Stimulated activated CD8-positive, alpha-beta memory T cell treated with anti-CD3 and anti-CD28 coated beads, Interleukin-4, amount 100 ng/mL, for 4 hours (primary cell): ENCODE measurements at places on chromosomes 16 and 17.

- DNase-seq, result no peak
Observed at GRCh38 chr17:34581446-34582184, 2.2 kb downstream of the TMEM132E start.

DNA sequence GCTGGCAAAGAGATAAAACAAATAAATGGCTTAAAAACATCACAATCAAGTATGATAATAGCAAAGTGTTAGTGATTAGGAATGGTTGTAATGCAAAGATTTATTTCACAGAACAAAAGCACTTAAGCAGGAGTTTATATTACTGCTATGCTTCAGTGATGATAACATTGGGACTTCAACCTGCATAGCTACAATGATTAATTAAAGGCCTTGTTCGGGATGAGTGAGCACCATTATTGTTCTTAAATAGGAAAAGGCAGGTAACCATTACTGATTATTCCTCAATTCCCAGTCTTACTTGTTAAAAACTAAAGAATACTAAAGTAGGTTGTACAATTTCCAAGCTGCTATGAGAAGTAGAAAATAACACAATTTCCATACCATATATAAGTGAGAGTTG lies 1247.5 kb upstream of the CDH8 start:
- DNase-seq, result no peak

DNA sequence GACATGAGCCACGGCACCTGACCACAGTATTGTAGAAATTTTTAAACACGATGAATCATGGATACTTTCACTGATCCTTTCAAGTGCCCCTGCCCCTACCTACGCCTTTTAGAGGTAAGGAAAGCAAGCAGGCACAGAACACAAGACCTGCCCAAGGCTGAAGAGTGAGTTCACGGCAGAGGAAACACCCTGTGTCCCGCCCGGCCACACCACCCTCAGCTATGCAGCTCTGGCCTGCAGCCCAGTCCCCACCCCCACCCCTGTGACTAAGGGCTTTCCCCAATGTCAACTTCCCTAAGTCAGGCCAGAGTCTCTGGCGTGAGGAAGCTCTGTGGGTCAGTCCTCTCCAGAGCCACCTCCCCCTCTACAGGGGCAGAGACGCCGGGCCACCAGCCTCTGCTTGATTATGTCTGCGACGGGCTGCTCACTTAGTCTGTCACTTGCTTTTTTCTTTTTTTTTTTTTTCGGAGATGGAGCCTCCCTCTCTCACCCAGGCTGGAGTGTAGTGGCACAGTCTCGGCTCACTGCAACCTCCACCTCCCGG lies 8.4 kb downstream of the SLC16A5 start:
- no peak for DNase-seq

DNA sequence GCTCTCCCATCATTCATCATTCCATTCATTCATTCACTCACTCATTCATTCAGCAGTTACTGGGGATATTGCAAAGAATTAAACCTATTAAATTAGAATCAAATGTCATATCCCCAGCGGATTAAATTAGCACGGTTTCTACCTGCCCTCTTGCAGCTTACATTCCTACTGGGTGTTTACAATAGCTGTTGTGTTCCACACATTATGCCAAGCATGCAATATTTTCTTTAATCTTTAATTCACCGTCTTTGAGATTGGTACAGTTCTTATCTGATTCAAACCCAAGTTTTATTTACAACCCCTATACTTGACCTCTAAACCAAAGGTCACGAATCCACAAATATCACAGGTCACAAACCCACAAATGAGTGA lies 727 bp upstream of the USP31 start:
- no peak for DNase-seq

DNA sequence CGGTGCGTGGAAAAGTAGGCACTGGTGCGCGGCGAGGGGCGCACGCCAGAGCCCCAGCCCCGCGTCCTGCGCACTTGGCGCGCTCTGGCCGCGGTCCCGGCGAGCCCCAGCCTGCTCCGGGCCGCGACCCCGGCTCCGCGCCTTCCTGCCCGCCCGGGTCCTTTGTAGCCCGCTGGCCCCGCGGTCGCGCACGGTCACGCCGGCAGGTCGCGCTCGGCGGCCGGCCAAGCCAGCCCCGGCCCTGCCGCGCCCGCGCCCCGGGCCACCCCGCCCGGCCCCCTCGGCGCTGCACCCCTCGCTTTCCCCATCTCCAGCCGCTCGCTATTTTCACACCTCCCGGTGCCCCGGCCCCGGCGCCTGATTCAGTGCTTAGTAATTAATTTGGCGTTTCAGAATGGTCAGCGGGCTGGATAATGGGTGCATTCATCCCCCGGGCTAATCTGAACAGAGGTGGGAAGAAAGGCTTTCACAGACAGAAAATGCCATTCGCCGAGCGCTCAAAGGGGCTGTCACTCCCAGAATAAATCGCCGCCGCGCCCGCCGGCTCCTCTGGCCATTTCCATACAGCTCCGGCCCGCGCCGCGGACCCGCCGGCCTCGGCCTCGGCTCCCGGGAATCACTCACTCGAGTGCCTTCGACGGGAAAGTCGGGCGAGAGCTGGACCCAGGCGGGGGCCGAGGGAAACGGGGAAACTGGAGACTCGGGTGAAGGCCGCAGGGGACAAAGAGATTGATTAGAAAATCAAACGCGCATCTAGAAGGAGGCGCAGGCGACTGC lies 17.8 kb upstream of the NTN1 start:
- DNase-seq, result no peak

- no peak for DNase-seq
Observed at GRCh38 chr17:17189559-17189958, 16.6 kb downstream of the PLD6 start.
